ENCODE measurements at places on chromosomes 1 and 21. TPM values are rescaled to one million over a fixed set of nuclear protein-coding genes. Genes with fewer than 3 reads are reported as not detected.

PPM1J gene
- total RNA-seq, result 4.9 TPM

C2CD2 gene
- total RNA-seq, result 3.0 TPM

HAO2 gene
- total RNA-seq, result not detected

OR10Z1 gene
- total RNA-seq, result not detected

OLIG2 gene
- total RNA-seq, result not detected

TMEM240 gene
- total RNA-seq, result 2.0 TPM

TTC3 gene
- 45.3 TPM for total RNA-seq

NEK2 gene
- total RNA-seq, result not detected

CFAP107 gene
- not detected for total RNA-seq

TCHHL1 gene
- total RNA-seq, result not detected

SLFNL1 gene
- 0.29 TPM for total RNA-seq

LPGAT1 gene
- total RNA-seq, result 51.4 TPM

CFHR5 gene
- not detected for total RNA-seq

STUM gene
- 1.1 TPM for total RNA-seq

LCE3D gene
- not detected for total RNA-seq

SH2D2A gene
- total RNA-seq, result 1.1 TPM

SRM gene
- 57.7 TPM for total RNA-seq

TRAF3IP3 gene
- total RNA-seq, result 0.16 TPM

INSRR gene
- total RNA-seq, result not detected

AVPR1B gene
- not detected for total RNA-seq

CFAP141 gene
- not detected for total RNA-seq

THAP3 gene
- total RNA-seq, result 27.6 TPM

IVL gene
- not detected for total RNA-seq

H3-3A gene
- 190 TPM for total RNA-seq

CD1E gene
- not detected for total RNA-seq

SCAF4 gene
- total RNA-seq, result 11.1 TPM

SPRR2F gene
- total RNA-seq, result not detected

CLDN19 gene
- not detected for total RNA-seq

C1orf94 gene
- total RNA-seq, result not detected

BRDT gene
- total RNA-seq, result not detected

QSOX1 gene
- 71.1 TPM for total RNA-seq

ALX3 gene
- not detected for total RNA-seq

SYPL2 gene
- 81.5 TPM for total RNA-seq

GNAT2 gene
- not detected for total RNA-seq

DENND1B gene
- 21.7 TPM for total RNA-seq

DLGAP3 gene
- not detected for total RNA-seq

AMPD1 gene
- 70.8 TPM for total RNA-seq

NUCKS1 gene
- 62.6 TPM for total RNA-seq

SLAMF6 gene
- 0.19 TPM for total RNA-seq

GNG4 gene
- total RNA-seq, result not detected

FAAH gene
- 6.4 TPM for total RNA-seq

PTPN14 gene
- total RNA-seq, result 42.8 TPM

HCN3 gene
- 1.5 TPM for total RNA-seq

CITED4 gene
- total RNA-seq, result 28.2 TPM

OR2T6 gene
- not detected for total RNA-seq

SUSD4 gene
- total RNA-seq, result 4.0 TPM

TNNI3K gene
- total RNA-seq, result 1.2 TPM

EBNA1BP2 gene
- total RNA-seq, result 68.4 TPM

CHD1L gene
- total RNA-seq, result 10.3 TPM

AQP10 gene
- total RNA-seq, result not detected

Measured in gastrocnemius medialis (tissue), 4 donors.